Renal cortex interstitium (tissue), 15 donors: ENCODE measurements at places on chromosomes 2 and 18.

- no peak for DNase-seq
Measured at GRCh38 chr2:174040417-174040701, 75.2 kb upstream of the SP3 start.

DNA sequence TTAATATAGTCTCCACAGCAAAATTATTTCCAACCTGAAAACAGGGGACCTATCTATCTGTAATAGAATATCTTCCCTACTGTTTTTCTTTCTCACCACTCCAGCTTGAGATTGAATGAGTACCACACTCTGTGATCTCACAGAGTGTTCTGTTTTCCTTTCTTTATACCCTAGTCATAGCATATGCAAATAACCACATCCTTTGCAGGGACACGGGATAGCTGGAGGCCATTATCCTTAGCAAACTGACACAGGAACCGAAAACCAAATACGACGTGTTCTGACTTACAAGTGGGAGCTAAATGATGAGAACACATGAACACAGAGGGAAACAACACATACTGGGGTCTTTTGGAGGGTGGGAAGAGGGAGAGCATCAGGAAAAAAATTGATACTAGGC lies 224.7 kb downstream of the SLC8A1 start:
- DNase-seq, result no peak

GRCh38 chr2:29389686-29390085 lies 274.5 kb downstream of the CLIP4 start:
- no peak for DNase-seq

DNA sequence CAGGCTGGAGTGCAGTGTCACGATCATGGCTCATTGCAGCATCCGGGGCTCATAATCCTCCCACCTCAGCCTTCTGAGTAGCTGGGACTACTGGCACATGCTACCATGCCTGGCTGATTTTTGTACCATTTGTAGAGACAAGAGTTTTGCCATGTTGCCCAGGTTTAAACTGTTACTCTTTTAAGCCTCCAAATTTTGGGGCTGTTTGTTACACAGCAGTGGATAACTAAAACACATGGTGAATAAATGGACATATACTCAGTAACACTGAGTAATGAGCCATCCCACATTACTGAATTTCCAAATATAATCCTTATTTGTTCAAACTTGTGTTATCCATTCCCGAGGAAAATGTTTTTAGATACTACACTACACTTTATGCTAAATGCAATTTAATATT lies 9.8 kb downstream of the ADCY3 start:
- DNase-seq, result no peak

DNA sequence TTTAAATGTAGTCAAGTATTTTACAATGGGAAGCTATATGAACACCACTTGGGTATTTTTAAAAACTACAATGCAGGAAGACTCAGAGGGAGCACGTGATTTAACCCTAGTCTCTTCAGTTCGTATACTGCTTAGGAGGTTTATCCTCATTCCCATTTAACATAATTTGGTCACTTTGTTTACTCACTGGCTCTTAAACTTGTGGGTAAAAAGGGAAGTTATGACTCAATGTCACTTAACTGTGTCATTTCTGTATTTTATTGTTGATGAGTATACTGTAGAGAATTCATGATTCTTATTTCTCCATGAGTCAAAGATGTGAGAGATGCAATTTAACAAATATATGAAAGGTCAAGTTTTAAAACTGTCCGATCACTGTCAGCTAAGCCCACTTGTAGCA lies 48.2 kb downstream of the SLC66A3 start:
- no peak for DNase-seq

DNA sequence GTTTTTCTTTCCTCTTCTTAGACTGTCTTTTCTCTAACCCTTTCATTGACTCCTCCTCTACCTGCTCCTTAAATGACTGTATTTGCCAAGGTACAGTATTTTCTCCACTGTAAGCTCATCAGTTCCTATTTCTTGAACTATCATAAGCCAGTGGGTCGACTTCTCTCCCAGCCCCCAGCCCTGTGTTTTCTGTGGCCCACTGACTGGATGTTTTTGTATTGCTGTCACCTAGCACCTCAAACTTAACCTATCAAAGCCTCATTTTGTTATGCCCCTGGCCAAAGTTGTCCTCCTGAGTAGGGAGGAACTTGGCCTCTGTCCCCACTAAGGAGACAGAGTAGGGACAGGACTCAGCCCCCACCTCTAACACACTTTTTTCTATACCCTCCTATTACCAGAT lies 65.4 kb upstream of the CABLES1 start:
- no peak for DNase-seq

DNA sequence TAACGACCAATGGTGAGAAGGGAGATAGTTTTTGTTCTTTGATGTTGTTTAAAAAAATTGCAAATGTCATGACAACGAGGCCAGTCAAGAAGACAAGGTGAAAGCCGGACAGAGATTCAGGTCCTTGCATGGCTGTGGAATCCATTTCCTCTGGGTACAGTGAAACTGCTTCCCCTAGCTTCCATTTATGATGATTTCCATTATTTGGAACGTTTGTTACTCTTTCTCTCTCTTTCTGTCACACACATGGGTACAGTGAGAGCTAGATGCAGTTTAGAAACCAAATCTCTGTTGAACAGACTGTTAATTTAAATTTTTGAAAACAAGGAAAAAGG lies 57.4 kb upstream of the MSH2 start:
- DNase-seq, result no peak

DNA sequence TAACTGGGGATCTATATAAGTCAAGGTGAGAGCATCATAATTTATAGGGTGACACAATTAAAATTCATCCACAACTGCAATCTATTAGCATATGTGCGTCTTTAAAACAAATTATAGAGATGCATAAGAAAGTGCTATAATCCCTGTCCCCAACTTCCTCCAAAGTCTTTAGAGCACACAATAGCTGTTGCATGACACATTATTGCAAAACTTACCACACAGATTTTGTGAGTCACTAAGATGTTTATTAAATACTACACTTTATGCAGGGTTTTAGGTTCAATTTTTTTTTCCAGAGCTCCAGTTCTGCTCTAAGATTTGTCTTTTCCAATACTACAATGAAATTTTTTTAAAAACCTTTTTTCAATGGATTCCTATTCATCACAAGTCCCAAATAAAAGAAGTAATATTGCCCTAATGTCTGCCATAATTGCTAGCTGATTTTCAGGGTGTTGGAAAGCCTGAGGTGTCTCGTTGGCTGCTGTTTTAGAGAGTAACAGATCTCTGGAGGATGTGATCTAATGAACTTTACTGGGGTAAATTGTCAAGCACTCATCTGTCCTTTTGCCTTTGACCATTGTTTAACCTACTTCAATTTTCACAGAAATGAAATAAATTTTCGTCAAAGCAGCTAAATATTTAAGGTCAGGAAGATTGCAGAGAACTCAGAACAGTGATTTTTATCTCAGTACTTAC lies 250.5 kb upstream of the NETO1 start:
- DNase-seq, result no peak

- no peak for DNase-seq
Measured at GRCh38 chr2:29518010-29518409, 402.8 kb downstream of the CLIP4 start.

GRCh38 chr2:71282493-71282892 lies 49.1 kb upstream of the ZNF638 start:
- no peak for DNase-seq

- DNase-seq, result no peak
Measured at GRCh38 chr18:50358844-50359243, 16.0 kb upstream of the SKA1 start.
